Suprapubic skin (tissue), 4 donors: ENCODE measurements at places on chromosomes 3 and 15. TPM values are rescaled to one million over a fixed set of nuclear protein-coding genes. Genes with fewer than 3 reads are reported as not detected.

NKIRAS1 gene
- 8.9 TPM for total RNA-seq

HIGD2B gene
- total RNA-seq, result not detected

GRCh38 chr3:154799800-154800199, 280.3 kb upstream of the MME start:
- DNase-seq, result no peak

DNA sequence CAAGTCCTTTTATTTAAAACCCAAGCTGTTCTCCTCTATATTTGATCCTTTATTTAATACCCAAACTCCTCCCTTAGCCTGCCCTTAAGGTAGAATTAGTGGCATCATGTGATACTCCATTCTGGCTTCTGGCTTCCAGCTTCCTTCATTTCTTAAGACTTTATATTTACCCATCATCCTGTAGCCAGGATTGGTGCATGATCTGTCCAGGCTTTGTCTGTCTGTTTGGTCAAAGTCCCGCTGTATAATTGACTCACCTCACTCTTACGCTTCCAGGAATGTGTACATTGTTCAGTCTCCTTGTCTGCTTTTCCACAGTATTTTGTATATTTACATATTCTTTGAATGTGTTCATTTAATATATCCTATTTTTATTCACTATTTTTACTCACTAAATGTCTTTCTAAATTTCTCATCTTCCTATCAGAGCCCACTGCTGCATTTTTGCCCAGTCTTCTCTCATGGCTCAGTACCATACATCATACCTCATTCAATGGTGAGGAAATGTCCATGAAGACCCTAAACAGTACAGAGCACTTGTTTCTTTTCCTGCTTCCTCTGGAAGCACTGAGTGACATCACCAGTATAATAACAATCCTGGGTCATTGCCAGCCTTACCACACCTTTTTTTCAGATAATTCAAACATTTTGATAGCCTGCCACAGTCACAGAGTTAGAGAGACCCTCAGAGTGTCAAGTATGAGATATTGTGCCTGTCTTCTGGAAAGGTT, 31.5 kb downstream of the TMEM108 start:
- DNase-seq, result no peak

GRCh38 chr15:33309602-33310276, 1.0 kb upstream of the RYR3 start:
- DNase-seq, result no peak

- DNase-seq, result no peak
These were observed 7.2 kb upstream of the P2RY12 start for GRCh38 chr3:151391720-151392119.

GRCh38 chr15:98967096-98967495, 40.5 kb downstream of the PGPEP1L start:
- DNase-seq, result no peak

DNA sequence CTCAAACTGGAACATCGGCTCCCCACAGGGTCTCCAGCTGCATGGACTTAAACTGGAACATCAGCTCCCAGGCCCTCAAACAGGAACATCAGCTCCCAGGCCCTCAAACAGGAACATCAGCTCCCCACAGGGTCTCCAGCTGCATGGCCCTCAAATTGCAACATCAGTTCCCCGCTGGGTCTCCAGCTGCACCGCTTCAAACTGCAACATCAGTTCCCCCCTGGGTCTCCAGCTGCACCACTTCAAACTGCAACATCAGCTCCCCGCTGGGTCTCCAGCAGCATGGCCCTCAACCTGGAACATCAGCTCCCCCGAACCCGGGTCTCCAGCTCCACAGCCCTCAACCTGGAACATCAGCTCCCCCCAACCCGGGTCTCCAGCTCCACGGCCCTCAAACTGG, 82.0 kb downstream of the TFRC start:
- no peak for DNase-seq

DNA sequence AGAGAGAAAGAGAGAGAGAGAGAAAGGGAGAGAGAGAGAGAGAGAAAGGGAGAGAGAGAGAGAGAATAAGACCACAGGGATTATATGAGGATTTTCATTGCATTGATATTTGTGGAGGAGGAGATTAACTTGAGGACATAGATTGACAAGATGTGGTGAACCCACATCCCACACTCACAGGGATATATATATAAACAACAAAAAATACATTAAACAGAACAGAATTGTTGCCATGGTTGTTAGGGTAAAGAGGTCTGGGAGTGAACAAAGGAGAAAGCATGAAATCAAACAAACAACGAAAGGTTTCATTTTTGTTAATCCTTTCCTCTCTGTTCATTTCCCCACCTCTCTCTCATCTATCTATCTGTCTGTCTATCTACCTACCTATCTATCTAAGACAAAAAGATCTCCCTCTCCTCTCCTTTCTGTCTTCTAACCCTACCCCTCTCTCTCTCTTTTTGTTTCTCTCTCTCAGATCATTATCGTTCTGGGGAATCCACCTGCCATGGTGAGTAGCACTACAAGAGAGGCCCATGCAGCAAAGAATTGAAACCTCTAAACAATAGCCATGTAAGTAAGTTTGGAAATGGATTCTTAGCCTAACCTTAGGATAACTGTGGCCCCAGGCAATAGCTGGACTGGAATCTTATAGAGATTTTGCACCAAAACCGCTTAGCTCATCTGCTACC, 280.9 kb downstream of the RAP2B start:
- DNase-seq, result no peak

DNA sequence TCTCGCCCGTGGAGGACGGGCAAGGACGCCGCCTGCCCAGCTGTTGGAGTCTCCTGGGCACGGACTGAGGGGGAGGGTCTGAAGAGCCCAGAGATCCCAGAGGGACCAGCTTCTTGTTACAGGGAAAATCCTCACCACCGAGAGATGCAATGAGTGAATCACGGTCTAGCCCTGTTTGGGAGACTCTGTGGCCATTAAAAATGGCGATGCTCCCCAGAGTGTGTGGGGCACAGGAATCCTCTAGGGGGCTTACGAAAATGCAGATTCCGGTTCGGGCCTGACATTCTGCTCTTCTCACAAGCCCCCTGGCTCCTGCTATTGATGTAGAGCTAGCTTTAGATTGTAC, 35.5 kb upstream of the EPHB3 start:
- DNase-seq, result no peak

GRCh38 chr3:117820658-117821299, 1111.2 kb downstream of the TUSC7 start:
- DNase-seq, result no peak
